ENCODE measurements at places on chromosomes 4 and X.

DNA sequence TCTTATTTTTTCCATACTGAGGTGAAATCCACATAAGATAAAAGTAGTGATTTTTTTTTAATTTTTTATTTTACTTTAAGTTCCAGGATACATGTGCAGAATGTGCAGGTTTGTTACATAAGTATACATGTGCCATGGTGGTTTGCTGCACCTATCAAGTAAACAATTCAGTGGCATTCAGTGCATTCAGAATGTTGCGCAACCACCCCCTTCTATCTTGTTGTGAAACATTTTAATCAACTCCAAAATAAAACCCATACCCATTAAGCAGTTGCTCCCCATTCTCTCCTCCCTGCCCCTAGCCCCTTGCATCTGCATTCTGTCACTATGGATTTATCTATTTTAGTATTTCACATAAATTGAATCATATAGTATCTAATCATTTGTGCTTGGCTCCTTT is 121.2 kb downstream of the KLHL13 start:
- peak; percentile 52 for DNase-seq

DNA sequence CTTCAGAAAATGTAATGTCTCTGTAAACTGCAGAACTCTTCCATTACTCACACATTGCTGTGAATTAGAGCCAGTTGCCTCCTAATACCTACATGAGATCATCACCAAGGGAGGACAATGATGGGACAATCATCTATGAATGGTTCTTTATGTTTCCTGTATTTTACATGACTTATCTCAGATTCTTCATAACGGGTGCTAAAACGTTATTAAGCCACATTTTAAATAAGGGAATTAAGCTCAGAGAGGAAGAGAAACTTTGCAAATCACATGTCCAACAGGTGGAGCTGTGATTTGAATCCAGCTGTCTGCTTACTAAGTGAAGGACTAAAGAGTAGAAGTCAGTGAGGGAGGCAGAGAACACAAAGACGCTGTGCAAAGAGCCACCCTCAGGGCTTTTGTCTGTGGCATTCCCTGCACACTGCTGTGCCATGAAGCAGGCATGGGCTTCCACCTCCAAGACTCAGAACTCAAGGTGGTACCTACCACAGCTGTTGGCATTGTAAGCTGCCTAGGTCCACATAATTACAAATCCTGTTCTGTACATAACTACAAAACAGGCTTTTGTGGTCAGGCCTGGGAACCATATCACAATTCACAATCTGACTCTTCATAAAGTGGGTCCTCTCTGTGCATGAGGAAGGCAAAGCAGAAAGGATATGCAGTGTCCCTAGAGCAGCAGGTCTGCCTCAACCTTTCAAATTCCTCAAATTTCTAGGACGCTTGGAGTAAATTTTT is 12.8 kb downstream of the TBC1D9 start:
- DNase-seq: peak; percentile 41

DNA sequence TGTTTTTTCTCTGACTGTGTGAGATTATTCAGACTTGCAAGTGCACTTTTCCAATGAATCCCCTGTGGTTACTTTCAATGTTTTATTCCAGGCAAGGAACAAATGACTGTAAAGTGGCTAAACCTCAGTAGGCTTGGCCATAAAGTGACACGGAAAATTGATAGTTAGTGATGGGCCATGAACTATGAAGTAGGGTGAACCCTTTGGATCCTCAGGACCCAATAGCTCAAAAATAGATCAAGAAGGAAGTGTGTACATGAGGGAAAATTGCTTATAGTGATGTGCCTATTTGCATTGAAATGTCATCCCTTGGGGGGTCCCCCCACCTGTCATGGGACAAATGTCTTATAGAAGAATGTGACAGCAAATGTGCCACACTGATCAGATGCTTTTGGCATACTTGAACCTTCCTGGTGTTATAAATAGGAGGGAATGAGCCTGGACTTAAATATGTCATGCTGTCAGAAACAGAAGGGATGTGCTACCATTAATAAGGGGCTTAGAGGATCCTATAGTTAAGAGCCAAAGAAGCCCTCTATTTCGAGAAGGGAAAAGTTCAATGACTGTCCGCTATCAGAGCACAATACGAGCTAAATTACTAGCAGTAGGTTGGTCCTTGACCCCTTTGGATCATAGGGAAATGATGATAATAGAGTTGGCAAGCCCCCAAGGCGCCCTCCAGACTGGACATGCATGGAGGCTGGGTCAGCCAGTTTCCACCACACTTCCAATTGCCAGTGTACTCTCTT is 30.3 kb downstream of the SLC16A2 start:
- no peak for DNase-seq

GRCh38 chrX:3362956-3363355 is 16.5 kb upstream of the MXRA5 start:
- peak; percentile 79 for DNase-seq

DNA sequence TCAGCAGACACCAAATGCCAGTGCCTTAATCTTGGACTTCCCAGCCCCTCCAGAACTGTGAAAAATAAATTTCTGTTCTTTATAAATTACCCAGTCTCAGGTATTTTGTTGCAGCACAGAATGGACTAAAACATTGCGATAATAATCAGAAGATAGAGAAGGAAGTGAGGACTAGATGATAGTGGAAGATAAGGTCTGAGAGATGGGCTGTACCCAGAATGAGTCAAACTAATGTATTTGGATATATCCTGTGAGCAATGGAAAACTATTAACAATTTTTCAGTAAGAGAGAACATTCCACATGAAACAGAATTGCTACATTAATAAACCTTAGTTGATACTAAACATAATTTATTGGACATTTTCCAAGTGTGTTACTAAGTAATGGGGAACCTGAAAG is 93.3 kb downstream of the FANCB start:
- no peak for DNase-seq

DNA sequence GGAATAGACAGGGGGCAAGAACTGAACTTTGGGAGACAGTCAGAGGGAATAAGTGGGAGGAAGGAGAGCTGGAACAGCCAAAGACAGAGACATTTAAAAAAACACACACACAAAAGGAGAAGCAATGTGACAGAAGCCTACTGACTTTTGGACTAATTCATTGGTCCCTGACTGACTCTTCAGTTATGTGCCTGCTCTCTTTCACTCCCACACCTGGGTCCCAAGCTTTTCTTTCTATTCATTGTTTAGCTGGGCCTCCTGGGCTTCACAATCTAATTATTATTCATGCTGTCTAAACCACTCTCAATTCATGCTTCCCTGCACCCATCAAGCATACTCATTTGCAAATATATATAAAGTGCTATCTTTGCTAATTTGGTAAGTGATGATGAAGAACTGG is 139.2 kb upstream of the IRS4 start:
- no peak for DNase-seq

DNA sequence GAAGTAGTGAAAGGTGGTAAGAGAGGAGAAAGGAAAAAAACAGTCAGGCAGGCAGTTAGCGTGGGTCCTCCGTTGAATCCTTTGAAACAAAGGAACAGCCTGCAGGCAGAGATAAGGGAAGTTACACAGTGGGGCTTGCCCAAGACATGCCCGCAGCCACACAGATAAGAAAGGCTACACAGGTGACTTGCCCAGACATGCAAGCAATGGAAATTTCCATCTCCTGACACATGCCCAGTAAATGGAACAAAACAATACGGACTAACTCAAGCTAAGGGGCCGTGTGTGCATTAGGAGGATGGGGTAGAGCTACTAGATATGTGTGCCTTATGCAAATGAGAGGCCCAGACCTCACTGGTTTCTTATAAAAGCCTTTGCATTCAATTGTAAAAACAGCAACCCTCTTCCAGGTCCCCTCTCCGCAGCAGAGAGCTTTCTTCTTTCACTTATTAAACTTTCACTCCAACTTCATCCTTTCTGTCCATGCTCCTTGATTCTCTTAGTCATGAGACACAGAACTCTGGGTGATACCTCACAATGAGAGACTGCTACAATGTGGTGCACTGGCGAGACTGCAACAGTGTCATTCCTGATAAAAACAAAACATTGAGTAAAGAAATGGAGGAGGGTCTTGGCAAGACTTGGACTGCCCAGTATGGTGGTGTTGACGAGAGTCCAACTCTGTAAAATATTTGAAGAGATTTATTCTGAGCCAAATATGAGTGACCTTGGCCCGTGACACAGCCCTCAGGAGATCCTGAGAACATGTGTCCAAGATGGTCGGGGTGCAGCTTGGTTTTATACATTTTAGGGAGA is 997.4 kb upstream of the PRKX start:
- DNase-seq: peak; percentile 29

- no peak for DNase-seq
These were observed 46.0 kb upstream of the TMEM184C start for GRCh38 chr4:147571036-147571770.

- no peak for DNase-seq
These were observed 27.4 kb downstream of the TMPRSS11A start for GRCh38 chr4:67935888-67936287.

DNA sequence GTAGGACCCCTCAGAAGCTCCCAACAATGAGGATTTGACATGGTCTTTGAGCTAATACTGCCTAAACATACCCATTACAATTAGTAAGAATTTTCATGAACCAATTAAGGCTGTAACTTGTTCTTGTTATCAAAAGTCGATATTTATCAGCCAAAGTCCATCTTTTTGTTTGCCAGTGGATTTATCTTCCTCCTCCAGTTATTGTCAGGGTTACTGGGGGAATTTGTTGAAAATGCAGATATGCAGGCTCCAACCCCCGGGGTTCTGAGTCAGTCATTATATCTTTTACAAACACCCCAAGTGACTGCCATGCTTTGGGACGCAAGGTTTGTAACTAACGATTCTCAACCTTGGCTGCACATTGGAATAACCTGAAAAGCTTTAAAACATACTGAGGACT is 338.8 kb upstream of the PPARGC1A start:
- DNase-seq: no peak

DNA sequence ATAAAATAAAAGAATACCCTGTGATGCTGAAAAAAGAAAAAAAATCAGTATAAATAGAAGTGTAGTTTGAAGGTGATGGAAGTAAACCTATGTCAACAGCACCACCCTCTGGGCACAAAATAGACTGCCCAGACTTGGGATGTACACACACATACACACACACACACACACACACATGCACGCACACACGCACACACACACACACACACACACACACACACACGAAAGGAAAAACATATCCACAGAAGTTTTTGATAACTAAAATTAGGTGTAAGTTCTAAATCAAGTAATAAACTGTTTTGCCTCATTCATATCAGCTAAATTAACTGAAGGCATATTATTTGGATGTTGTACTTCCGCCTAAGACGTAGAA is 40.5 kb downstream of the ANXA5 start:
- peak; percentile 66 for DNase-seq

All from MCF 10A (cell line).